ENCODE measurements at places on chromosomes 1 and 21.

DNA sequence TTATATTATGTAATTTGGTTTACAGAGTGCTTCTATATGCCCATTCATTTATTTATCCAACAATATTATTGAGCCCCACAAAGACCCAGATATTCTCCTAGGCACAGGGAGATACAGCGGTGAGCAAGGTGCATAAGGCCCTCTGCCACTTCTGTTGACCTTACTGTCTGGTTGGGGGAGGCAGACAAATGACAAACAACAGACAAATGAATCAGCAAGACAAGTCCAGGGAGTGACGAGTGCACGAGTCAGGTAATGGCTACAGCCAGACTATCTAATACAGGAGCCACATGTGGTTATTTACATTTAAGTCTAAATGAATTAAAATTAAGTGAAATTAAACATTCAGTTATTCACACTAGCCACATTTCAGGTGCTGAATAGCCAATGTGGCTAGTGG, 22.0 kb upstream of the BCAR3 start:
- DNase-seq: no peak

GRCh38 chr1:1629430-1630190, 2.4 kb upstream of the MMP23B start:
- DNase-seq: no peak

DNA sequence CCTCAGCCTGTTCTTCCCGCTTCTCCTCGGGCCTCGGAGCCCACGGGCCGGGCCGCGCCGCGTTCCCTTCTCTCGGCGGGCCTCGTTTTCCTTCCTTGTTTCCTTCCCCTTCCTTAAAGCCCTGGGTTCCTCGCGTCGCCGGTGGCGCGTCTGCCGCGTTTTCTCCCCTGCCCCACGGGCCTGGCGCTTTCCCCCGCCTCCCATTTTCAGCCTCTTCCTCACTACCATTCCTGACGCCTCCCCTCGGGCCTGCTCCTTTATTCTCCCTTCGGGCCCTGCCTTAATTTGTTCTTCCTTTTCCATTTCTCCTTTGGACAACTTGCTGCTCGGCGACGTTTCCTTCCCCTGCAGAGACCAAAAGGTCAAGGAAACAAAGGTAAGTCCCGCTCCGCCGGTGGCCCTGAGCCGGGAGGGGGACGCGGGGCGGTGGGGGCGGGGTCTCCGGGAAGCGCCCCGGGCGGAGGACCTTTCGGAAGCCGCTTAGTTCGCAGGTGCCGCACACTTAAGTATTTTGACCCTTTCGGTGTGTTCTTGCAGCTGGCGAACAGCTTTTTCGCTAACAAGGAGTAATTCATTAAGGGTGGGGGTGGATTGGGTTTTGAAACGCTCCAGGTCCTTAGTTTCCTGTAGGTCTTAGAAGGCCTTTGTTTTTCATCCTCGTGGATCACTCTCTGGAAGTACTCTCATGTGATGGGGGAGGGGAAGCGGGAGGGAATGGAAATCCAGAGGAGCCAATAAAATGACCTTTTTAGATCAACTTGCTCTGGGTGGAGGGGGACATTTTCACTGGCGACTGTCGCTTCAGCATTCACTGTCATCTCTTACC, 780 bp downstream of the YTHDF2 start:
- peak; percentile 54 for DNase-seq

GRCh38 chr21:36810443-36810842, 111.5 kb downstream of the SIM2 start:
- no peak for DNase-seq

DNA sequence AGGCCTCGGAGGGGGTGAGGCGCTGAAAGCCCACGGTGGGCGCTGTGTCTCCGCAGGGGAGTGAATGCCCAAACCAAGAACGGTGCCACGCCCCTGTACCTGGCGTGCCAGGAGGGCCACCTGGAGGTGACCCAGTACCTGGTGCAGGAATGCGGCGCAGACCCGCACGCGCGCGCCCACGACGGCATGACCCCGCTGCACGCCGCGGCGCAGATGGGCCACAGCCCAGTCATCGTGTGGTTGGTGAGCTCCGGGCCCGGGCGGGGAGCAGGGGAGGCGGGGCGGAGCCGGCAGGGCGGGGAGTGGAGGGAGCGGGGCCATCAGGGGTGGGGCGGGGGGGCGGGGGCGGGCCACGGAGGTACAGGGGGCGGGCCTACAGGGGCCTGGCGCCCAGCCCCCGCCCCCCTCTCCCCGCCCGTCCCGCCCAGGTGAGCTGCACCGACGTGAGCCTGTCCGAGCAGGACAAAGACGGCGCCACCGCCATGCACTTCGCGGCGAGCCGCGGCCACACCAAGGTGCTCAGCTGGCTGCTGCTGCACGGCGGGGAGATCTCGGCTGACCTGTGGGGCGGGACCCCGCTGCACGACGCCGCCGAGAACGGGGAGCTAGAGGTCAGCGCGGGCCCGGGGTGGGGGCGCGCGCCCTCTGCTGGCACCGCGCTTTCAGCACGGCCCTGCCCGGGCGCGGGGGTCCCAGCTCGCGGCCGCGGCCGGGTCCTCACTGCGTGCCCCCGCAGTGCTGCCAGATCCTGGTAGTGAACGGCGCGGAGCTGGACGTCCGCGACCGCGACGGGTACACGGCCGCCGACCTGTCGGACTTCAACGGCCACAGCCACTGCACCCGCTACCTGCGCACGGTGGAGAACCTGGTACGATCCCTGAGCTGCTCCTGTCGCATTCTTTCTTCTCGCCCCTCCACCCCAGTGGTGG, 15.9 kb downstream of the ESPN start:
- peak; percentile 42 for DNase-seq

- peak; percentile 22 for DNase-seq
Observed at GRCh38 chr1:21624571-21625389, 44.4 kb downstream of the RAP1GAP start.

DNA sequence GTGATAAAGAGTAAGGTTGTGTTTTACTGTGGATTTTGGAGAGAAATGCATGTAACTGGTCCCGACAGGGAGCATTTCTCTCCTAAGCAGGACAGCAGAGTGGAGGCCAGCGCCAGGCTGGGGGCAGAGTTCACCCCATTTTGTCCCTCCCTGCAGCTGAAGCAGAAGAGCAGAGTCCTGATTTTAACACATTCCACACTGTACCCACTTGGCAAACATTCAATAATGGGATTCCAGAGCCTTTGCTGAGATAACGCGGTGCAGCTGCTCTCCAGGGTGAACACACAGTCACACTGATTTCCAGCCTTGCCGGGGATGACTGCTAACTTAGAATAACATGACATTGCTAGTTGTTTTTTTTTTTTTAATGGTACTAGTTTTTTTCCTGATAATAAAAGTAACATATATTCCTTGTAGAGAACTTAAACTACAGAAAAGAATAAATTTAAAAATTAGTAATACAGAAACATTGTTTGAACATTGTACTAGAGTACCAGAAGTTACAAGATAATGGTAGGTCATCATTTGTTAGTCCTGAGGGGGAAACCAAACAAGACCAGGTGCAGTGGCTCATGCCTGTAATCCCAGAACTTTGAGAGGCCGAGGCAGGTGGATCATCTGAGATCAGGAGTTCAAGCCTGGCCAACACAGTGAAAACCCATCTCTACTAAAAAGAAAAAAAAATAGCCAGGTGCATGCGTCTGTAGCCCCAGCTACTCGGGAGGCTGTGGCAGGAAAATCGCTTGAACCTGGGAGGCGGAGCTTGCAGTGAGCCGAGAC, 77.2 kb downstream of the SCCPDH start:
- peak; percentile 6 for DNase-seq

DNA sequence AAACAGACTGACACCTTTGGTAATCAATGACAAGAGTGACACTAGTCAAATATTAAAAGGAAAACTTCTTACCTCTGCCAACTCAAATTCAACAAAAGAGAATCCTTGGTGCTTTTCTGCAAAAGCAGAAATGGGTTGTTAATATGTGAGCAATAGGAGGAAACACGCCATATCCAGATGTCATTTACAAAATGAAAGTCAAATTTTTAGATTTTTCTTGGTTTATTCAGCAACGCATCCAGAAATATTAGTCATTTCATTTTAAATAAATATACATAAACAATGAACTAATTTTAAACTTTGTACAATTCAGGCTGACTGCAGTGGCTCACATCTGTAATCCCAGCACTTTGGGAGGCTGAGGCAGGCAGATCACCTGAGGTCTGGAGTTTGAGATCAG, 22.3 kb downstream of the PABPC4 start:
- DNase-seq: no peak

DNA sequence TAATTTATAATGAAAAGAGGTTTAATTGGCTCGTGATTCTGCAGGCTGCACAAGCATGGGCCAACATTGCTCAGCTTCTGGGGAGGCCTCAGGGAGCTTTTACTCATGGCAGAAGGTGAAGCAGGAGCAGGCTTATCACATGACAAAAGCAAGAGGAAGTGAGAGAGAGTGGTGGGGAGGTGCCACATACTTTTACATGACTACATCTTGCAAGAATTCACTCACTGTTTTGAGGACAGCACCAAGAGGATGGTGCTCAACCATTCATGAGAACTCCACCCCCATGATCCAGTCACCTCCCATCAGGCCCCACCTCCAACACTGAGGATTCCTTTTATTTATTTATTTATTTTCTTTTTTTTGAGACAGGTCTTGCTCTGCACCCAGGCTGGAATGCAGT, 5.5 kb upstream of the PLEKHM2 start:
- peak; percentile 77 for DNase-seq

DNA sequence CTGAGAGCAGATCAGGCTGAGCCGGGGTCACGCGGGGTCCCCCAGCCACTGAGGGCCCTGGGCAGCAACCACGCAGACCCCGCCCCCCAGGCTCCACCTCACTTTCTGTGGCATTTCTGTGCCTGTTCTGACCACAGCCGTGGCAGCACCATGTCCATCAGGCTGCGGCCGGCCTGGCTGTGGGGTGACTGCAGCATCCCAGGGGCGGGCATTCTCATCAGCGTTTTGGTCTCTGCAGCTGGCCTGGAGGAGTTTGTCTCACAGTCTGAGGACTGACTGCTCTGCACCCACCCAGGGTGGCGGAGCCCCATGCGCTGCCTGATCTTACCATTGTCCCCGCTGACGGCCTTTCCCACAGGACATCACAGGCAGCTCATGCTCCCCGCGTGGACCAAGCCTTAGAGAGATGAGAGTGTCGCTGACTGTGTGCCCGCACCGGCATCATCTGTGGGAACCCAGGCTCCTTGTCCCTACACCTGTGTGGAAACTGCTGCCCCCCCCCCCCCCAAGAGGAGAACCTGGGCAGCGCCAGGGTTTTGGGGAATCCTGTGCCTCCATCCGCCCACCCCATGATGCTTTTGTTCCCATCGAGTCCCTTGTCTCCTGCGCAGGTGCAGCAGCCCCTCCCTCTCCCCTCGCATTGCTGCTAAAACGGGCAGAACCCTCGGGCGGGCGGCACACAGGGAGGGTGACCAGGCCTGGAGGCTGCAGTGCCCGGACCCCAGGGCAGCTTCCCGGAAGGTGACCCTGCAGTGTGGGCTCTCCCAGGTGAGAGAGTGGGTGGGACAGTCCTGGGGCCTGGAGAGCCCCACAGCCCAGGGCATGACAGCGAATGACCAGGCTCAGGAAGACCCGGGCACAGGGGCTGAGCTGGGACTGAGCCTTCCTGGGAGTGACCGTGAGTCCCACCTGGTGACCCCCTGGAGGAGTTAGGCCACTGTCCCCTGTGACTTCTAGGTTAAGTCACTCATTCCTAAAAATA, 1.8 kb downstream of the KRTAP10-1 start:
- no peak for DNase-seq

DNA sequence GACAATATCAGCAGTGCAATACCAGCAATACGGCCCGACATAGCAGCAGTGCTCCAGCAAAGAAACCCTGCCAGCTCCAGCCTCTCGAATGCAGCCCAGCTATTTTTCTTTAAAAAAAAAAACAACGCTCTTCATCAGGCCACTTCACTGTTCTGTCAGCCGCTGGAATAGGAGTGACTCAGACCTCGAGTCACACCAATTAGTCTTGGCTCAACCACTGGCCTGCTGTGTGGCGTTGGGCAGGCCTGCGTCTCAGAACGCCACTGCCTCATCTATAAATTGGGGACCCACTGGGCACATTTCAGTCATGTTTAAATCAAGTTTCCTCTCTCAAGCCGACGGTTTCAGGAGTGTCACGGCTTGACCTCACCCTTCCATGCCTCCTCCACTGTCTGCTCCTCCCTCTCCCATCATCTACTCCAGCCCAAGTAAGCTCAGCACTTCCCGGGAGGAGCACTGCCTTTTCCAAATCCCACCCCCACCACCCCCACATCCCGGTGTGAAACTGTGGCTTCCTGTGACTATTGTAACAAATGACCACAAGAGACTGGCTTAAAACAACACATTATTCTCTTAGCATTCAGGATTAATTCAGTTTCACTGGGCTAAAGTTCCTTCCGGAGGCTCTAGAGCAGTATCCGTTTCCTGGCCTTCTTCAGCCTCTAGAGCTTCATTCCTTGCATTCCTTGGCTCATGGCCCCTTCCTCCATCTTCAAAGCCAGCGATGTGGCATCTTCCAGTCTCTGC, 71.9 kb upstream of the EFHD2 start:
- peak; percentile 62 for DNase-seq

DNA sequence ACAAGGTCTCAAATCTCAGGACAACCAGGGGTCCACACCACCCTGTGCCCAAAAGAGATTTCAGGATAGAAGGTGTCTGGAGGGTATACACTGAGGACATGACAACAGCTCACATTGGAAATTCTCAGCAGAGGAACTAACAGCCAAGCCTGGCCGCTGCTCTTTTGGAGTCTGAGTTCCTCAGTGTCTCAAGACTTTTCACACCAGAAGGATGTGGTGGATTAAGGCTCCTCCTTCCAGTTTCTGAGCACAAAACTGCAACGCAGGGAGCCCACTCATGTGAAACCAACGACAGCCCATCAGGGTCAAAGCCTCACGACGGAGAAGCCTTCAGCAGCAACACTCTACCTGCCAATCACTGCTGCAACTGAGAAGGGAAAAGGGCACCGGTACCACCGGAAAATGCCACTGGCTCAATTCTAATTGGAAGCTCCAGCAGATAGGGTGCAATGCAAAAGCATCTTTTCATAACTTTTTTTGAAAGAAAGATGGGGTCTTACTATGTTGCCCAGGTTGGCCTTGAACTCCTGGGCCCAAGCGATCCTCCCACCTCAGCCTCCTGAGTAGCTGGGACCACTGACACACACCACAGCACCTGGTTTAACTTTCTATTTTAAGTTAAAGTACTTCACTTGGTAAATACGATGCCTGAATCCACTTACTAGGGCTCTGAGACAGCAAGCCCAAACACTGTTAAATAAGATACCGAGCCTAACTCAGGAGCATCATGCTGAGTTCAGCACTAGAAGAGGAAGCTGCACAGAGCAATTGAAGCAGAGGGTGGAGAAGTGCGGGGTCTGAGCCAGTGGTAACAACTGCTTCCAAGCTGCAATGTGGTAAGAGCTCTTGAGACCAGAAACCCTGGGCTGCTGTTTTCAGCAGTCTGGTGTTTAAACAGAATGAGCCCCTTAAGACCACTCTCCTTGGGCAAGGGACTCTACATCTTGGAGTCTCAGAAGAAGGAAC, 7.8 kb downstream of the CAPZB start:
- DNase-seq: no peak

DNA sequence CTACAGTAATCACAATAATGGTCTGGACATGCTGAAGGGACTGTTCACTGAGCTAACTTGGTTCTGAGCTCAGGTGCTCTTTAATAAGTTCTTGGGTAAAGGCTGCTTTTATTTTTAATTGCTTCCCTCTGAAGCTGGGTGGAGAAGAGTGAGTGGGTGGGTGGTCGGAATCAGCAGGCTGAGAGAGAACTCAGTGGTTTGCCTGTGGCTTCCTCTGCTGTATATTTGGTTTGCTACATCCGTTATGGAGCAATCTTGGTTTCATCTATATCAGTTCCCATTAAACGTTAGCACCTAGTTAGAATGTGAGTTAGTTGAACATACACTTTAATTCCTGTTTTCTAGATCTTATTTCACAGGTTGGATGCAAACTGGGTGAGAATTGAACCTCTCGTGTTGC, 23.3 kb downstream of the CNIH4 start:
- no peak for DNase-seq

Measured in cardiac fibroblast (primary cell).